ENCODE measurements at places on chromosomes 11 and 22.
A peak's percentile ranks its signal among the peaks of the same experiment; 100 is the strongest.

- DNase-seq: no peak
Measured at GRCh38 chr11:108565653-108566052, 27.9 kb downstream of the EXPH5 start.

GRCh38 chr11:117205211-117205818, 6.1 kb downstream of the TAGLN start:
- DNase-seq: no peak

GRCh38 chr22:29517215-29517908, 36.2 kb downstream of the THOC5 start:
- DNase-seq: no peak

DNA sequence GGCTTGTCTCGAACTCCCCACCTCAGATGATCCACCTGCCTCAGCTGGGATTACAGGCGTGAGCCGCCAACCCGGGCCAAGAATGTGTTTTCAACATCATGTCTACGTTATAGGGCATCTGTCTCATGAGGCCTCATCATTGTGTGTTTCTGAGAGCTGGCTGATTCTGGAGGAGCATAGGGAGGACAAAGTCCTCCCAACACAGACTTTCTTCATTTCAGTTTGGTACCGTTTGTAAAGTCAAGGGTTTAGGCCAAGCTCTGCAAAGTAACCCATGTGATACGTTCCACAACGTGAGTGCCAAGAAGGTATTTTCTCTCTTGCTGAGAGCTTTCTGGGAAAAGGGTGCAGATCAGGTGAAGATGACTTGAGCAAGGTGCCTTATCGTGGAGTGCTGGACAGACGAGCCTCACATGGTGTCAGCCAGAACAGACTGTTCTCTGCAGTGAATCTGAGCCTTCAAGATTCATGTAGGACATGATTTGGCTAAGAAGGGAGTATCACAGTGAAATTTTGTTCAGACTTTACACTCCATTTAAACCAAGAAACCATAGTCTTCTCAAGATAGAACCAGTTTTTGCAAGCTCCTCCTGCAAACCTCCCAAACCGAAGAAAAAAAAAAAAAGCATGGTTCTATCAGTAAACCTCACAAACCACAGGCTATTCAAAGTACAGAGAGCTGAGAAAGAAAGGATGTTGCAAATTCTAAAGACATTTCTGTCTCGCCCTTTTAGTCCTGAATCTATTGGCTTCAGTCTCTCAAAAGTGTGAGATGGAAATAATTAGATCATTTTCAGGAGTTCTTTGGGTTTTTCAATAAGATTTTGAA, 71.7 kb downstream of the DBX1 start:
- no peak for DNase-seq

DNA sequence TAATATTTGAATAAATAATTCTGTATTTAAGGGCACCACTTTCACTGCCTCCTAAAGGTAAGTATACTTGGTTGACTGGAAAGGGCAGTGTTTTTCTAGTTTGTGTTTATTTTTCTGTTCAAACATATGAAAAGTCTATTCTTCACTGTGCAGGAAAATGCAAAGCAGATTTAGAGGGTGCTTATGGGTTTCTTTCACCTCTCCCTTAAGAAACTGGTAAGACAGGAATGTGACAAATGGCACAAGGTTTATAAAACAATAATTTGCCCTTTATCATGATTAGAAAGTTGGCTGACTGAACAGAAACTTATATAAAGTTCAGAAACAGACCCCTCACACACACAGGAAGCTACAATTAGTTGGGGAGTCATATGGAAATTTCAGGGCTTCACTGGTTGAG, 60.6 kb downstream of the PLEKHA7 start:
- DNase-seq: no peak

- no peak for DNase-seq
Measured at GRCh38 chr11:23543651-23544222, 683.5 kb upstream of the CCDC179 start.

DNA sequence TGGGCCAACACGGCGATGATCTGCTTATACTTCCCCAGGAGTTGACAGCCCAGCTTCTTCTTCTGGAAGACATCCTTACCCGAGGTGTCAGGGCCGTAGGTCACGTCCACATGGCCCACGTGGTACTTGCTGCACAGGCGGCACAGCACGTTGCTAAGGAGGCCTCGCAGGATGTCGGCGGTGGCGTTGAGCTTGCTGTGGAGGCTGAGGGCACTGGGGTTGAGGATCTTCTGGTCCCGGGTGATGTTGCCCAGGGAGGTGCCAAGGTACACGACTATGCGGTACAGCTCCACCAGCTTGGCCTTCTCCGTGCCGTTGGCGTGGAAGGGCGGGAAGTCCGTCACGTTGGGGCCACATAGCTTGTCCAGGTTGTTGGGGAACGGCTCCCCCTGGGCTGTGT, 2.9 kb downstream of the LIF start:
- DNase-seq: no peak

DNA sequence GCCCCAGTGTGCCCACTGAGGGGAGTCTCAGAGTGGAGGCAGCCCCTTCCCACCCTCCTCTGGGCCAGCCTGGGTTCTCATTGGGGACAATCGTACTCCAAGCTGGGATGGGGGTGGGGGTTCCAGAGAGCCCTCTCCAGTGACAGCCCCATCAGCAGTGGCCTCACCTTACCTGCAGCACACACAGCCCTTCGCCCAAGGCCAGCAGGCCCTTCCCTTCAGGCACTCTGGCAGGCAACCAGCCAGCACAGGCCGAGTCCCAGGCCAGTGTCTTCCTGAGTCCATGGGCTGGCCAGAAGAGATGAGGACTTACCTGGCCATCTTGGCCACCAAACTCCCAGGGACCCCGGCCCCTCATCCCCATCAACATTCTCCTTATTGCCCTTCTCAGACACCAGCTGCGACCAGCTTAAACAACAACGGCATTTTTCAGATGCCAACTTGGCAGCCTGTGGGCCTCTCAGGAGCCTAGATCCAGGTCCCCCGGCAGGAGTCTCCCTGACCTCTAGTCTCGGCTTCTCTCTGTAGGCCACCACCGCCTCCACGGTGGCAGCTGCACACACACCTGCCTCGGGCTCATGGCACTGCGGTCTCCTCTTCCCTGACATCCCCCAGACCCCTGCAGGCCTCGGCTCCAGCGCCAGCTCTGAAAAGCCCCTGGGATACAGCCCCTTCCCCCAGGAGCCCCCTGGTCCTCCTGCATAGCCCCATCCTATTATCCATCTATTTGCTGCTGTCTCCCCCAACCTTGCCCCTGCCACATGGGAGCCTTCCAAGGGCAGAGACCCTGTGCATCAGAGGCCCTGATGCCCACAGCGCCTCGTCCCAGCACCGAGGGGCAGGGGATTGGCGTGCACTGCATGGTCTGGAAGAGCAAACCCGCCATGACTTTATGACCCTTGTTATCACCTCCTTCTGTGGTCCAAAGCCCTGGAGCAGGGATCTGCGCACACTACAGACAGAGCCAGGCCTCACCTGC, 111.2 kb upstream of the FGF3 start:
- no peak for DNase-seq

GRCh38 chr22:25566186-25566897, 1.9 kb downstream of the GRK3 start:
- DNase-seq: peak; percentile 63

- DNase-seq: no peak
Measured at GRCh38 chr11:8948886-8949285, 6.1 kb upstream of the ASCL3 start.

- DNase-seq: no peak
Measured at GRCh38 chr11:15327786-15328231, 213.1 kb downstream of the INSC start.

GRCh38 chr11:86182976-86183584, 61.5 kb upstream of the EED start:
- DNase-seq: peak; percentile 55

- DNase-seq: no peak
Measured at GRCh38 chr11:43327987-43328386, 16.2 kb downstream of the API5 start.

- DNase-seq: no peak
Measured at GRCh38 chr11:112805658-112806057, 155.6 kb upstream of the NCAM1 start.

- DNase-seq: no peak
Measured at GRCh38 chr22:24106385-24107381, 74.6 kb upstream of the SUSD2 start.

GRCh38 chr22:22558972-22559603, at the start of gene PRAME:
Gene PRAME (minus strand): TSS chr22:22559265. CDS start chr22:22556832, 2,433 bp downstream.
- peak; percentile 31 for DNase-seq

DNA sequence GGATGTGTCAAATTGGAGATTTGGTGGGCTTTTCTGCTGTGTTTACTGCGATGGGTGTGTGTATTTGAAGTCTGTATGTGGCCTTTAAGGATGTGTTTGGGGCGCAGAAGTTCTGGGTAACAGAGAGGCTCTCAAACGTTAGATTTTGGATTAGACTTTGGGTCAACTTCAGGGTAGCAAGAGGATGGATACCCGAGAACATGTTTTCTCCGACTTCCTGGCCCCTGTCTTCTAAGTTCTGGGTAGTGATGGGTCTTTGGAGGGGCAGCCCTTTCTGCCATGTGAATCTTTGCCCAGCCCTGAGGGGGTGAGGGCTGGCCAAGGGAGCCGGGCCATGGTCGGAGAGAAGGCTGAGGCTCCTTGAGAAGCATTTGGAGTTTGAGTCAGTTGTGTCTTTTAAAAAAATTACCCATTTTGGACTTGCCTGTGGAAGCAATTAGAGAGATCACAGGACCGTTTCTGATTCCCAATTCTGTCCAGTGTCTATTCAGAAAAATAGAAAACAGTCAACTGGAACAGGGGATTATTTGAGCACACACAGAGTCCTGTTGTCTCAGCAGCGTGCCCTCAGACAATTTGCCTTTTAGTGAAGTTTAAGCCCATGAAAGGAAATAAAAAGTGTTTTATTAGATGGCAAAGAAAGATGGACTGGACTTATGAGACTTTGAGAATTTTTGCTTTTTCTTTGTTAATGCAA, 114.4 kb downstream of the PTPRJ start:
- DNase-seq: no peak

- no peak for DNase-seq
Measured at GRCh38 chr11:66974724-66975404, at the start of gene C11orf86. Gene C11orf86 (plus strand): TSS chr11:66975304. CDS start chr11:66975363, 59 bp downstream.

DNA sequence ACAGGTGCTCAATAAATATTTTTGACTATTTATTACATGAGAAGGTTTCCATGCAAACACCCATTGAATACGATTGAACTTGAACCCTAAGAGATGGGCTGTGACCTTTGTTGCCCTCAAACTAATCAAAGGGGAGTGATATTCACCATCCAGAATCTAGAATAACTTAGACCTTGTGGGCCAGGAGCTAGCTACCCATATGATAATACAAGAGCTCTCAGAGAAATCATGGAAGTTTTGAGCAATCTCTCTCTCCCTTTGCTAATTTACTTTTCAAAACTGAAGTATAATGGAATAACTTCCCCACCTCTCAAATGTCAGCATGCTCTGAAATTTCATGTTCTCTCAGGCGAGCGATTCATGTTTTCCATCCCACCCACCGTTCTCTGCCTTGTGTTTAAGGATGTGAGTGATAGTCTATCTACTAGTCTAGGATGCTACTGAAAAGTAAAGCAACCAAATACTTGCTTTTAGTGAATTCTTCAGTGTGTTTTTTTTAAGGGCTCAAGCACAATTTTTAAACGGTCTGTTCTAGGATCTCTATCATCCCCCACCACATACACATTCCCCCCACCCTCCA, 33.3 kb downstream of the BARX2 start:
- no peak for DNase-seq

- no peak for DNase-seq
Measured at GRCh38 chr11:124717421-124717785, 22.3 kb upstream of the NRGN start.

- DNase-seq: no peak
Measured at GRCh38 chr22:26503758-26504157, 8.5 kb downstream of the TFIP11 start.

- DNase-seq: no peak
Measured at GRCh38 chr11:71933141-71933933, 4.5 kb downstream of the RNF121 start.

DNA sequence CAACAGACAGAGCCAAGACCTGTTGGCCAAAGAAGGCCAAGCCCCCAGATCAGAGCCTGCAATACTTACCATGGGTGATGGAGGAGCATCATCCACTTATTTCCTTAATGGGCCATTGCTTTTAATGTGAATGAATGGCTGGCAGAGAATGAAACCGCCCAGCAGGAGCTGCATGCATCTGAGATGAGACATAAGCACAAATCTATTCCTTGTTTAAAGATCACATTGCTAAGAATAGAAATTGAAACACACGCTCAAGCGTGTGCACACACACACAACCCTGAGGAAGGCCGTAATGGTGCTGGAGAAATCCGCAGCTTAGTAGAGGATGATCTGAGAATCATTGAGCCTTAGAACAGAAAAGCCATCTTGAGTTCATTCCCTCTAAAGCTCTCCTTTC, 5.3 kb upstream of the RRAS2 start:
- DNase-seq: no peak

GRCh38 chr11:119365071-119365591, 16.4 kb downstream of the USP2 start:
- DNase-seq: no peak

DNA sequence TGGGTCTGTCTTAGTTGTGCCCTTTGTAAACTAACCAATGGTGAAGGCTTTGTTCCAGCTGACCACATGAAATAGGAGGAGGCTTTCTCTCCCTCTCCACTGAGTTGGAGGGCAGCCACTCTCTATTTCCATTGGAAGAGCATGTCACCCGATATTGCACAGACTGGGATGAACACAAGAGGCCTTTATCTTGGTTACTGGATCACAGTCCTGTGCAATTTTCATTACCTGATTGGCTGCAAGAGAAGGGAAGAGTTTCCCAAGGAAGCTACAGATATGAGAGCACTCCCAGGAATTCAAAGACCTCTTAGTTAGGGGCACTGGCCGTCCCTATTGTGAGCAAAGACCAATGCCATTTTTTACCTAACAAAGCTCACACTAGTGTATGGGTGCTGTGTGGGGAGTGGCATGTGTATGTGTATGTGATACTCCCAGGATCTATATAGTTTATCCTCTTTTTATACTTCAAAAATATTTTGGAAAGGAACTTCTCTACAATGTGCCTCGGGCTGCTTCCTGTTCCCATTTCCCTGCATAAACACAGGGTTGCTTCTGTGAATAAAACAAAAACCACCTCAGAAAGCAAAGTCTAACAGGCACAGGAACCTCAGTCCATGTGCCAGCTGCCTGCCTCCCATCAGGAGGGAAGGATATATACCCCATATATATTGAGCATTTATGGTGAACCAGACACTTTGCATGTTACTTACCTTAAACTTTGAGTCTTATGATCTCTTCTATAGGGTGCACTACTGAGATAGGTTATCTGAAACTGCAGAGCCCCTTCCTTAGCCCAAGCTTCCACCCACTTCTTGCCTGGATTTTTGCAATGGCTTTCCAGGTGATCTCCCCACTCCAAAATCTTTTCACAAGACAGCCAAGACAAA, 126.5 kb downstream of the RASSF10 start:
- DNase-seq: no peak

Data from CD14-positive monocyte (primary cell).